Stimulated activated CD8-positive, alpha-beta memory T cell treated with anti-CD3 and anti-CD28 coated beads, Interleukin-7, amount 100 ng/mL, for 1 hour (primary cell): ENCODE measurements at places on chromosomes 1 and 21.

GRCh38 chr1:176056312-176056711 lies 150.8 kb downstream of the COP1 start:
- no peak for DNase-seq

GRCh38 chr21:43930074-43930847 lies 65.2 kb downstream of the AGPAT3 start:
- no peak for DNase-seq

GRCh38 chr1:208101661-208102431 lies 142.3 kb downstream of the PLXNA2 start:
- no peak for DNase-seq

DNA sequence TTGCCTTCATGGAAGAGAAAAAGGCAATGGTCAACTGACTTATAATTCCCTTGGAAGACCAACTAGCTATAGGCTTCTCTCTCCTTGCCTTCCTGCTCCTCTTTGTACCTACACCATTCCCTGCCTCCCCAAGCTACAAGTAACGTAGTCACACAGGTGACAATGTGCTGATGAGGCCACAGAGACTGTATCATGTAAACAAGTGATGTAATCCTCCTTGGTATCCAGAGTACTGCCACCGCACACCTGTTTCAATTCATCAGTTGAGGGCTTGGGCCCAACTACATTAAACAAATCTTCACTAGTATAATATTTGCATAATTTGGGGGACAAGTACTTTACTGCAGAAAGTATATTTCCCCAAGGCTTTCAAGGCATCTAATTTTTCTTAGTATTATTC lies 76.4 kb upstream of the SCYL3 start:
- DNase-seq: no peak

- DNase-seq: no peak
Observed at GRCh38 chr1:228478912-228479711, 8.1 kb upstream of the RNF187 start.

DNA sequence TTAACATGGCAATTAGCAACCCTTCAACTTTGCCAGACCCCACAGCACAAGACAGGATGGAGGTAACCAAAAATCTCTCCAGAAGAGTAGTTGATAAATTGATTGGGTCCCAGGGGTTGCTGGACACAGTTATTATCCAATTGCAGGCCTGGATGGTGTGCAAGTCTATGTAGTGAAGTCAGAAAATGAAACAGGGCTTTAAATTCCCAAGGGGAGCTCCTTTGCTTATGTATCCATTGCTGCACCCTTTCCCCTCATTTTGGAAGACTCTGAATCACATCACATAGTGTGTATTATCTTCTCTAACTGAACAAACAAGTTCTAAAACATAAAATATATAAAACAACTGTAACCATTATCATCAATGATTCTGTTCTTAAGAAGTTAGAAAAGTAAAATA lies 550.2 kb downstream of the LMO4 start:
- no peak for DNase-seq

GRCh38 chr1:147892731-147893214 lies 9.8 kb upstream of the GJA8 start:
- DNase-seq: no peak

DNA sequence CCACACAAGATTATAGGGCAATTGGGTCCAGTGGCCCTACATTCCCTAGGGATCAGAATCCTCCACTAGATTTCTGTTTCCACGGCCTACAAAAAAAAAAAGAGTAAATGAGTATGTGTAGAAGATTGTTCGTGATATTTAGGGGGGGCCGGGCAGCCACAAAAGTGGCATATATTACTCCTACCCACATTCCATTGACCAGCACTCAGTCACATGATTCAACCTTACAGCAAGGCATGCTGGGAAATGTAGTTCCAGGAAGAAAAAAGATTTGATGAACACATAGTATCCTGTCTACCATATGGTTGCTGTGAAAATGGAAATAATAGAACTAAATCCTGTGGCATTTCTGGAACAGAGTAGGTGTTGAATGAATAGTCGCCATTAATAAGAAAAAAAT lies 43.4 kb upstream of the GJB5 start:
- no peak for DNase-seq

- no peak for DNase-seq
Observed at GRCh38 chr1:63868268-63868781, 94.5 kb downstream of the ROR1 start.

DNA sequence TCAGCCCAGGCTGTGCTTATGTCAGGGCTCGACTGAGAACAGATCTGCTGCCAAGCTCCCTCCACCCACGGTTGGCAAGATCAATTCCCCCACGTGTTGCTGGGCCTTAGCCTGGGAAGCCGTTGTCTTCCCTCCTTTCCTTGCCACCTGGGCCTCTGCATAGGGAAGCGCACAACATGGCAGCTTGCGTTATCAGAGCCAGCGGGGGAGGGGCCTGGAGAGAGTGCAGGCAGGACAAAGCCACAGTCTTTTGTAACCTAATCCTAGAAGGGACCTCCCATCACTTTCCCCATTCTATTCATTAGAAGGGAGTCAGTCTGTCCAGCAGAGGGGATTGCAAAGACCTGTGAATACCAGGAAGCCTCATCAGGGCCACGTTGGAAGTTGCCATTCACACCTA lies 17.0 kb upstream of the IGSF21 start:
- no peak for DNase-seq

GRCh38 chr21:37620401-37620800 lies 253.8 kb downstream of the DYRK1A start:
- DNase-seq: no peak

DNA sequence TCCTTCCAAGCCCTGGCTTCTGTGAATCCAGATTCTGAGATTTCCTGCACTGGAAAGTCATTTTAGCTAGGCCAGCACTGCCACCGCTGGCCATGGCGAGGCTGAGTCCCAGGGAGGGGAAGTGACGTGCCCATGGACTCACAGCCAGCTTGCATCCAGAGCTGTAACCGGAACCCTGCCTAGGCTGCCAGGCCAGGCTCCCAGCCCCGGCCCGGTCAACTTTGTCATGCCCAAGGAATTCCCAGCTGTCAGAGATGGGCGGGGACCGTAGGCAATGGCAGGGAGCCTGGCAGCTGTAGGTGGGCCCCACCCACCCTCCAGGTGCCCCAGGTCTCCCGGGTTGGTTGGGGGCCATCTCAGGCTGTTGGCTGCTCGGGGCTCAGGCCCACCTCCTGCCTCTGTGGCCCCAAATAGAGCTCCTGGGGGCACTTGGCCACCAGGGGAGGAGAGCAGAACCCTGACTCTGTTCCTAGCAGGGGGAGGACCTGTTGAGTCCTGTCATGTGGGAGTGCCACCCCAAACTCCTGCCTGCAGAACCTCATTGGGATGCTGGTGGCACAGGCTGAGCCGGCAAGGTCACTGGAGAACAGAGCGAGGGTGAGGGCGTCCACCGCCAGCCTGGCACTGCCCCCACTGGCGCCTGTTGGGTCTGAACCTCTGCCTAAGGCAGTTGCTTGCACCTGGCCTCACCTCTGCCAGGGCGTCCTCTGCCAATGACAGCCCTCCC lies 57.8 kb downstream of the FOXO6 start:
- DNase-seq: no peak

DNA sequence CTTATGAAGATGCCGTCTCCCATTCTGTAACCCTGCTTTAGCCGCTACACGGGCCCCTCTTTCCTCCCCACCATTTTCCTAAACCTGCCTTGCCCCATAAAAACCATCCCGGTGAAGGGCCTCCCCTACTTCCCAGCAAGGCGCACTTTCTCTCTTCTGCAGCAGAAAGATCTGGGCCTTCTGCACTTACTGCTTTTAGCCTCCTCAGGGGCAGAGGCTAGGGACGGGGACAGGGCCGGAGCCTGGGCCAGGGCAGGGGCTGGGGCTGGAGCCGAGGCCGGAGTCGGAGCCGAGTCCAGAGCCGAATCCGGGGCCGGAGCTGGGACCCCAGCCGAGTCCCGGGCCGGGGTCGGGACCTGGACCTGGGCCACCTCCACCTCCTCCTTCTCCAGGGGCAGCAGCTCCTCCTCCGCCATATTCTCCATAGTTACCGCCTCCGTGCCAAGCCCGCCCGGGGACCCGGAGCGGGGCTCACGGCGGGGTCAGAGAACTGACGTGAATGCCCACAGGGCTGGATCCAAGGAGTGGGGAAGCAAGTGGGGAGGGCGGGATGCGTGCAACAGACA lies 382 bp downstream of the TRMT1L start:
- DNase-seq: no peak

DNA sequence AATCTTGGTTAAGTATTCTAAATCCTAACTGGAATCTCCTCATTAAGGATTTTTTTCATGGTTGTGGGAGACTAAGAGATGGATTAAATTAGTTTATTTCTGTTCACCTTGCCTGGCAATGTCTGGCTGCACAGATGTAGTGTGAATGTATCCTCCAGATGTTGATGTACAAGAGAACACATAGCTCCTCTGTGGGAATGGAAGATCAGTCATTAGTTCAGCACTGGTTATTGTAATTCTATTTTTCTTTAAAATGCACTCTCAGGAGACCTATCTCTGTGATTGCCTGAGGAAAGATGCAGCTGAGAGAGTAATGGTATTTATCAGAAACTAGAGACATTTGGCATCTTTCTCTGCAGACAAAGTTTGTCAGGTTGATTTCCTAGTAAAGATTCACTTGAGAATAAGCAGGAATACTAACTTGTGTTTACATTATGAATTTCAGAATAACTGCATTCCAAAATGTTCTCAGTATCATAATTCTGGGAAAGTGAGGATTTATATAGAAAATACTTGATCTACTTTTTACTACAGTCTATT lies 178.6 kb downstream of the GIPC2 start:
- no peak for DNase-seq

DNA sequence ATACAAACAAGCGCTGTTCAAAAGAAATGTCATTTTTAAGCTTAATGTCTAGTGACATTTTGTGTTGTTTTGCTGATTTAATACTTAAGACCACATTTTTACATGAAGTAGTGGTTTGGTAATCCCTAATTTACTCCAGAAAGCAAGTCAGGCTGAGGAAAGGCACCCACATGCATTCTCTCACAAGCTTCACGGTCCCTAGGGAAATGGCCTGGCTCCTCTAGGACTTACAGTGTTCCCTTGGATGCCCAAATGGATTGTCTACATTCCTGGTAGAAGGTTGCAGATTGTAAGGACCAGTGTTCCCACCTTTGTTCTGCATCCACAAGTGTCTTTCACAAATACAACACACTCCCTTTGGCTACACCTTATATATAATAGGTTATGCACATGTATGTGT lies 9.5 kb downstream of the GPSM2 start:
- no peak for DNase-seq

DNA sequence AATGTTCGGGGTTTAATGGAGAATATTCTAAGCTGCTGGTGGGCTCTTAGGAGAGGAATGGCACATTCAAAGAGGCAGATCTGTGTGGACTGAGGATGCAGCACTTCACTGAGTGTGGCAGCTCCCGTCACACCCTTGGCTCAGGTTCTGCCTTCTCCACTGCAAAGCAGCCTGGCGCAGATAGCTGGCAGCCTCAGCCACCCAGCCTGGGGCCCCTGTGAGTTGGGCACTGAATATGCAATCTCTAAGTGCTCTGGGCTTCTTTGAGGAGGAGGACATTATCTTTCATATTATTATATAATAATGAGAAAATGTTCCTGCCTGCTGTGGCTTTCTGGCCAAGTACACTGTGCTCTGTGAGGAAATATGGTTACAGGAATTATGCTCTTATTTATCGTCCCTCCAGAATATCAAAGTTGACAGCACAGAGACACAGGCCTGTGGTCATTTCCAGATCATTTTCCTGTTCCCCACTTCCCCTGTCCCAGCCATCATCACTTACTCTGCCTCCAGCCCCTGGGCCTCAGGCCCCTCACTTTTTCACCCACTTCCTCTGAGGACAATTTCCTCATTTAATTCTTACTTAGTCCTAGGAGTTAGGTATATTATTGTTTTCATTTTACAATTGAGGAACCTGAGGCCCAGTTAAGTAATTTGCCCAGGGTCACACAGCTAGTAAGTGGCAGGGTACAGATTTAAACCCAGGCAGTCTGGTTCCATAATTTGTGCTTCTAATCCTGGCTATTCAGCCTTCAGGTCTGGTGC lies 53.6 kb downstream of the MAB21L3 start:
- DNase-seq: no peak

DNA sequence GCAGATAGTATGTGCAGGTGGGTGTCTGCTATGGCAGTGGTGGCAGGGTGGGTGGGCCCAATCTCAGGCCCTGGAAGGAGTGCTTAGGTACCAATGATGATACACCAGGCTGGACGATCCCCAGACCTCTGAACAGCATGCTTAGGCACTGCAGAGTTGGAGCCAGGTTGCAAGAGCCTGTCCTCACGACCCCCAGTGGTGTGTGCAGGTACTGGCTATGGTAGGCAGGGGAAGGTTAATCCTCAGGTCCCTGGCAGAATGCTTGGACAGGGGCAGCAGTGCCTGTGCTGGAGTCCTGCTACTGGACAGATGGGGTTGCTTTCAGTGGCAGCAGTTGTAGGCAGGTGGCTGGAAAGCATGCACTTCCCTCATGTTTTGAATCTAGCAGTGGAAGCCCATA lies 100.5 kb upstream of the NEK7 start:
- DNase-seq: no peak

- no peak for DNase-seq
Observed at GRCh38 chr1:167567663-167568062, 14.1 kb upstream of the CREG1 start.

DNA sequence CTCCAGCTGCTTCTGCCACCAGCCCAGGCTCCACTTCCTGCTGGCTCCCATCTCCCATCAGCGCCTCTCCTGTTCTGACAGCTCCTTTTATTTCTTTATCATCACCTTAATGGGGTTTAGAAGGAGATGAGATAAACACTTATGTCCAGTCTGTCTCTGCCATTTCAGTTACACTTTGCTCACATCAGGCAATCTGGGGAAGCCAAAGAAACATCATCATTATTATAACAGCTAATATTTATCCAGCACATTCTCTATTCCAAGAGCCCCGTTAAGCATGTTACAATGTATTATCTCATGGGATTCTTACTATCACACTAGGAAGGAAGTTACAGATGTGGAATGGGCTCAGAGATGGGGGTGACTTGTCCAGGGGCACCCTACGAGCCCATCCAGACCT lies 31.2 kb downstream of the DMRTB1 start:
- DNase-seq: no peak

GRCh38 chr21:17949421-17949820 lies 130.3 kb upstream of the C21orf91 start:
- no peak for DNase-seq

DNA sequence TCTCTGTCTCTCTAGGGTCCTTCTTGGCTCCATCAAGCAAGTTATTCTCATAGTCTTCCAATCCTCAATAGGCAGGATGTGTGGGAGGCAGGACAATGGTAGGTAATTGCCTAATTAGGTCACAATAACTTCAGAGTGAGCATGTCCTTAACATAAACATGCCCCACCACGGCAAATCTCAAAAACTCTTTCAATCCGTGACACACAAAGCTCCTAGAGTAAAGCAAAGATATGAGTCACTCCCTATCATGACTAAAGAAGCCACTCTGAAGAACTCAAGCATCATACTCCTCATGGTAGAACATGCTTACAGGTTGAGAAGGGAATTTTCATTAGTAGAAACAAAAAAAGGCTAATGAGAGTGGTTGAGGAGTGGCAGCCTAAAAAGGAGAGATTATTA lies 4.9 kb downstream of the HAO2 start:
- DNase-seq: no peak

DNA sequence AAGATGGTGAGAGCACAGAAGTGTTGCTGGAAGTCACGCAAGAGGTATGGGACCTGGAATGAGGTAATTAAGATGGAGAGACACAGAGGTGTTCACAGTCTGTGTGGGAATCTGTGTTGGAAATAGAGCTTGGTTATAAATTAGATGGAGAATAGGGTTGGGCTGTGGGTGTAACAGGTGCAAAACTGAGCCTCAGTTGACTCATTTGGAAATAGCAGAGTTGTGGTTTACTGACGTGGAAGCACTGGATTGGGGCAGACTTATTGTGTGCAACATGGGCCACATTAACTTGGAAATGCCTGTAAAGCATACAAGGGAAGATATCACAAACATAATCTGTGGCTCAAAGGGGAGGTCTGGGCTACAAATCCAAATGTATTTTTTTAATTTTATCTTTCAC lies 13.0 kb downstream of the CAMSAP2 start:
- DNase-seq: no peak
